ENCODE measurements at places on chromosomes 6 and 20.

GRCh38 chr6:12637960-12638641, 78.5 kb upstream of the PHACTR1 start:
- peak; percentile 81 for DNase-seq

DNA sequence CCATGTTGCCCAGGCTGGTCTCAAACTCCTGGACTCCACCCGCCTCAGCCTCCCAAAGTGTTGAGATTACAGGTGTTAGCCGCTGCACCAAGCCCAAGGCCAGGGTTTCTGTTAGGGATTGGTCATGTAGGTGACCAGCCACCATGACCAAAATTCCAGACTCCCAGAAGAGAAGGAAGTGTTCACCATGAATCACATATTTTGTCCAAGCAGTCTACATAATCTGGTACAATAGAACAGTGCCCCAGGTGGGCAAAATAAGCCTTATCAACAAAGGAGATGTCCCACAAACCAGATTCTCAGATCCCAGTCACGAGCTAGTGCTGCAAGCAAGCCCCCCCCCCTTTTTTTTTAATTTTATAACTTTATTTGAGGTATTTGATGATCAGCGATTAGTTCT, 20.0 kb downstream of the ZNF341 start:
- no peak for DNase-seq

DNA sequence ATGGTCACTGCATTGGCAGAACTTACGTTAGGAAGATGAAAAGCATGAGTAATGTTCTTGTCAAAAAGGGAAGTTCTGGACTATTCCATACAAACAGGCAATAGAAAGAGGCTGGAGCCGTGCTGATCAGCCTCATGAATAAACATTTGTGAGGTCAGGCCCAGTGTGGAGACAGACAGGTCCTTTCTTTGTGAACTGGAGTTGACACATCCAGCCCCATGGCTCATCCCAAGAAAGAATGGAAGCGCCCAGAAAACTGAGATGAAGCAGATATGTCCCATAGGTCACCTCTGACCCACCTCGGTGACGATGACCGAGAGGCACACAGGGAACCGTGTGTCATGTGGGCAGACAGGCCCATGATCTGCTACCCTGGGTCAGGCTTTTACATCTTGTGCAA, 276.0 kb upstream of the SGK1 start:
- no peak for DNase-seq

DNA sequence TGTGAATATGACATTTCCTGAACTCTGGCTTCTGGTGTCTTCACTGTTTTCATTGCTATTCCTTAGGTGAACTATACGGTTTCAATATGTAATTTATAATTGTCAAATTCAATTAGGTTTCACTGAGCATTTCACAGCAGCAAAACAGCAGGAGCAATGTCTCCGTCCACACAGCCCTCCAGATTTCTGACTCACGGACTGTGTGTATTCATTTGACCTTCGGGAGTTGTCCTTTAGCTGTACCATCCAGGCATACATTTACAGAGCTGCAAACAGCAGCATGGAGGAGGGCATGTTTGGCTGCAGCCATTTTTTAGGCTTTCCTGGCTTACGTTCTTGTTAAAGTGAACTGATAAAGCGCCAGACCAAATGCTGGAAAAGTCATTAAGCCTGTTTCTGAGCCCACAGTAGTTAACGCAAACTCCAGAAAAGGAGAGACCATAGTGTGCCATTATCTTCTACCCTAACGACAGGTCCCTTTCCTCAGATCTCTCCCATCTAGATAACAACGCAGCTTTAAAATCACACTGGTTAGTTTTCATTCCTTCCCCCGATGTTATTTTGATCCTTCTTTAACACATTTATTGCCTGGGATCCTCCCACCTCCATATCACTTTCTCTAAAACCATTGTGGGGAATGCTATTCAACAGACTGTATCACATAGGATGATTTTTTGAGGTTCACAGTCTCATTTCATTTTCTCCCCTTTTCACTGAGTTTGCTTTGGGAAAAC, 18.3 kb downstream of the FOXC1 start:
- no peak for DNase-seq

GRCh38 chr20:17572034-17572638, 2.3 kb downstream of the DSTN start:
- peak; percentile 59 for DNase-seq

DNA sequence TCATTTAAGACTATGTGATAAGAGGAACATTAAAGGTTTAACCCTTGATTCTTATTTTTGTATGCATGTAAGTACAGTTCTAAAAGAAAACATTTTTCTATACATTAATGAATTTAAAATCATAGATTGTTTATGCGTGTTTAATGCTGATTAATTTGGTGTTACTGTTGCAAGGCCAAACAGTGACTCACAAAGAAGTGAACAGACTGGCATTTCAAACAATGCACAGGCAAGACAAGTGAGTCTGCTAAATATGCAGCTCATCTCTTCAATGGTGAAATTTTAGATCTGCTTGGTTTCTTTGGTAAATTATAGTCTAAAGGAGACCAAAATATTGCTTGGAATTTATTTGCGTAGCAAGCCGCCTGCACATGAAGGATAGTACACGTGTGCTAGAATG, 417.4 kb upstream of the SOX4 start:
- DNase-seq = peak; percentile 75

GRCh38 chr20:41362748-41363140, 3.9 kb downstream of the EMILIN3 start:
- DNase-seq = no peak

- peak; percentile 71 for DNase-seq
Observed at GRCh38 chr6:109059571-109060021, 35.0 kb downstream of the SESN1 start.

GRCh38 chr6:5457041-5457440, 195.7 kb downstream of the FARS2 start:
- DNase-seq = peak; percentile 74

GRCh38 chr20:20992686-20993360, 113.3 kb downstream of the LINC00237 start:
- no peak for DNase-seq

- peak; percentile 20 for DNase-seq
Observed at GRCh38 chr20:3405696-3406358, 1.6 kb downstream of the DNAAF9 start.

DNA sequence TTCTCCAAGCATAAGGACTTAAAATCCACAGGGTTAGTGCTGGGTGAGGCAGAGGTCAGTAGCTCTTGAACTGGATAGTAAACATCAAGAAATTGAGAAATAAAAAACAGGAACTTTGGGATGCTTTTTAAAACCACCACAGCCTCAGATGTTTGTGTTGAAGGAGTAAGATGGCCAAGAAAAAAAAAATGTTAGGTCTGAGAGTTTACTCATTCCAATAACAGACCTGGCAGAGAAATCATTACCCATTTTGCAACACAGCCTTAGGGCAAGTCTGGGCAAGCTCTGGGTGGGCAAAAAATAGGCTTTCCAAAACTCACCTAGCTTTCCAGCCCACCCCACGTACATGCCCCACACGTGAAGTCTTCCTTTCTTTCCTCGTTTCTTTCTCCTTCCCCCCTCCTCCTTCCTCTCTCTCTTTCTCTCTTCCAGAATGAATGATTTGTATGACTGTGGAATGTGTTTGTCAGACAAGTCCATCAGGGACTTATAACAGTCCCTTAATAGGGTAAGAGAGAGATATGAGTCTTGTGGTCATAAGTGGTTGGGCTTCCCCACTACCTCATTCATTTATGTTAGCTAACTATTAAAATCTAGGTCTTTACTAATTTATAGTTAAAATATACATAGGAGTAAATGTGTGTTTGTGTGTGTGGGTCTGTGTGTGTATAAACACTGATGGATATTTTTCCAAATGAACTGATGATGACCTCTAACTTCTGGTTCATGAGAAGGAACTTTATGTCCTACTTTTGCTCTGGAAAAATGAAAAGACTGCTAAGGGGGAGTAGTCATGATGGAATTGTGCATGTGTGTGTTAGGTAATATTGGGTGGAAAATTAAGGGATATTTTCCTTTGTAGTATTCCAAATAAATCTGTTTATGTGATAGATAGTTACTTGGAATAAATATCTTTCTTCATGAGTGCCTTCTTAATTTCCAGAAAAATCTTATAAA, 18.0 kb upstream of the DSE start:
- DNase-seq = peak; percentile 71

- no peak for DNase-seq
Observed at GRCh38 chr6:34722451-34722850, 25.9 kb upstream of the ILRUN start.

DNA sequence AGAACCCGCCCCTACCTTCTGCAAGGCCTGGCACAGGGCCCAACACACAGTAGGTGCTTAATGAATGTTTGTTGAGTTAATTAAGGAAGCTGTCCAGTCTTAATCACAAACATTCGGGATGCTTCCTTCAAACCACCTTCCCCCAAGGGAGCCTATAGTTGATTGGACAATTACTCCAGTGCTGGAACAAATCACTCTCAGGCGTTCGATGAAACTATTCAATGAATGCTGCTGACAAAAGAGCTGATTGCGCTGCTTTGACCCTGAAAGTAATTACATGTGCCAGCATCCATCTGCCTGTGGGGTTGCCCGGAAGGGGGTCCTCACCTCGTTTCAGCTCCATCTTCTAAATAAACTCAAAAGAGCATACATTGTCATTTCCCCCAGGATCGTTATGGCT, 112.0 kb upstream of the SRSF6 start:
- no peak for DNase-seq

DNA sequence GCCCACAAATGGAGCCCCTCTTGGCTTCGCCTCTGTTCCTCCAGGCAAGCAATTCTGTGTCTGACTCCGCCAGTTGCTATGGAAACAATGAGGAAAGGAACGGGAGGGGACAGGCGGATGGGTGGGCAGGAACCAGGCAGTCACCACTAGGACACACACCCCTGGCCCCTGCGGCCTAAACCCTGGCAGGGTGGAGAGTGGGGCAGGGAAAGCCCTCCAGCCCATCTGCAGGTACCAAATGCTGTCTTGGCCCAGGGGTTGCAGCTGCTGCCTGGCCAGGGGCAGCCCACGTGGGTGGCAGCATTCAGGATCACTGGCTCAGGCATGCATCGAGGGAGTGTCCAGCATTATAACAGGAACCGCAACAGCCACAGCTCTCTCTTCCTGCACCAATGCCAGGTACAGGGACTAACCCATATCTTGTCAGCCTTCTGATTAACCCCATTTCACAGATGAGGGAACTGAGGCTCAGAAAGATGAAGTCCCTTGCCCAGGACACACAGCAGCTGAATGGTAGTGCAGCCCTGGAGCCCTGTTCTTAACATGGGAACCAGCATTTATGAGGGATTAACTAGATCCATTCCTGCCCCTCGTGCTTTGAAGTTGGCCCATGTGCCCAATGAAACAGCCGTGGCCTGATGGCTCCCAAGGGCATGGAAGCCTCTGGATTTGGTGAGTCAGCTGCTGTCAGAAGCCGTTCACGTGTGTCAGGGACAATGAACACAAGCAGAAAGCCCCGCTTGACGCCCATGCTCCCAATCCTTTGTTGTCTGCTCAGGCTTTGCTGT, 66.3 kb downstream of the NOL4L start:
- no peak for DNase-seq

DNA sequence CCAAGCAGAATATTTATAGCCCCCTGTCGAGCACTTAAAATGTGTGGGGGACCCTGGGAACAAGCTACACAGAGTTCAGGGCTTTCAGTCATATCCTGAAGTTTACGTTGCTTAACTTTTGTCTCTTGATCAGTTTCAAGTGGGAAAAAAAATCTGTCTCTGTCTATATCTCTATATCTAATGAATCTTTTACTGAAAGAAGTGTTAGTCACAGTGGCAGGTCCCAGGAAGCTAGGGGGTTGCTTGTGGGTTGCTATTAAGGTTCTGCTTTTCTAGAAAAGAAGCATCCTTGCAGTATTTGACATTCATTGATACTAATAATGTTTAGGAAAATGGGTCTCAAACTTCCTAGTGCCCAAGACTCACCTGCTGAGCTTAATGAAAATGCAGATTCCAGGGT, 76.7 kb upstream of the CLDN20 start:
- no peak for DNase-seq

GRCh38 chr6:22580337-22580736, 11.0 kb downstream of the HDGFL1 start:
- no peak for DNase-seq

DNA sequence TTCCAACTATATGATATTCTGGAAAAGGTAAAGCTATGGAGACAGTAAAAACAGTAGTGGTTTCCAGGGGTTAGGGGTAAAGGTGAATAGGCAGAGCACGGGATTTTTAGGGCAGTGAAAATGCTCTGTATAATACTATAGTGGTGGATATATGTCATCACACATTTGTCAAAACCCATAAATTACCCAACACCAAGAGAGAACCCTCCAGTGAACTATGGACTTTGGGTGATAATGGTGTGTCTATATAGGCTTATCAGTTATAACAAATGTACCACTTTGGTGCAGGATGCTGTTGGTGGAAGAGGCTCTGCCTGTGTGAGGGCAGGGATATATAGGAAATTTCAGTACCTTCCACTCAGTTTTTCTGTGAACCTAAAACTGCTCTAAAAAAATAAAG, 149.9 kb downstream of the GPX5 start:
- no peak for DNase-seq

DNA sequence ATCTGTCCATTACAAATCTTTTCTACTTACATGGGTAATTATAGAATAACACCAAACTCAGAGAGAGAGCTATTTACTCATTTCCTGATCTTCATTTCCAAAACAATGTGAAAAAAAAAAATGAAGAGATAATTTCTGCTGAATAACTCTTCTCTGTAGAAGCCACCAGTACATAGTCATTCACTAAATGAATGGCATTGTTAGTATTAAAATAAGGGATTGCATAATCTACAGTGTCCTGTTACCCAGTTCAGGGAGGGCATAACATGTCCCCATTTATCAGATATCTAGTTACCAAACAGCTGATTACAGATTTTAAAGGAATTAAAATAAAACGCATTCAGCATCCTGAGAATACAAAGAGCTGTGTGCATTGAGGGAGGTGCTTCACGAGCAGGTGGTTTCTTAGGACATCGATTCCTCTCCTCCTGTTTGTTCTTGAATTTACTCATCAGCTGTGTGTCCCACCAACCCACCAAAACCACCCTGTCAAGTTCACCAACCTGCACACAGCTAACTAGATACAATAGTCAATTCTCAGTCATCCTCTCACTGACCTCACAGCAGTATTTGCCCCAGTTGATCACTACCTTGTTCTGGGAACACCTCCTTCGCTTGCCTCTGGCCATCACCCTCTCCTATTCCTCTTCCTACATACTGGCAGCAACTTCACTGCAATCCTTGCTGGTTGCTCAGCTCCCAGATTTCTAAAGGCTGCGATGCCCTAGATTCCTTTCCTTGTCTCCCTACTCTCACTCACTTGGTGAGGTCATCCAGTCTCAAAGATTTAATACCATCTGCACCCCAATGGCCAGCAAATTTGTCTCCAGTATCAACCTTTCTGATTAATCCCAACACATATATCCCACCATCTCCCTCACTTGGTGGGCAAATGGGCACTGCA, 18.7 kb downstream of the CNKSR3 start:
- DNase-seq = no peak

DNA sequence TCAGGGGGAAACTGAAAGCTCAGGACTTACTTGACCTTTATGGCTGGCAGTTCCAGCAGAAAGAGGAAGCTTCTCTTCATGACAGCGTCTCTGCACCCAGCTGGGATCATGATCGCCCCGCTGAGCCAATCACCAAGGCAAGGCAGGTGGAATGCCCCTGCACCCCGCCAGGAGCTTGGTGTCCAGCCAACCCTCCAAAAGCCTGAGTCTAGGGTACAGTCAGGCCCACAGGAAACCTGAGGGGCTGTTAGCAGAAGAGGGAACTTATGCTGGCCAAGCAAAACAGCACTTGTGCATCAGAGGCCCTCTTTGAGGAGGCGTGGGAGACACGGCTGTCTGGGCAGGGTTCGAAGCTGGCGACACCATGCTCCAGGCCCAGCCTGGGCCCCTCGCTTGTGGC, 188.3 kb upstream of the GMDS start:
- no peak for DNase-seq
